ENCODE measurements at places on chromosomes 2 and 18. TPM values are rescaled to one million over a fixed set of nuclear protein-coding genes. Genes with fewer than 3 reads are reported as not detected.

Gene MYCN
- total RNA-seq: not detected

Gene CRYGD
- not detected for total RNA-seq

Gene CNGA3
- total RNA-seq: not detected

Gene EIF2B4
- 52.0 TPM for total RNA-seq

Gene EPB41L5
- total RNA-seq: 2.2 TPM

Gene SP9
- total RNA-seq: not detected

DNA sequence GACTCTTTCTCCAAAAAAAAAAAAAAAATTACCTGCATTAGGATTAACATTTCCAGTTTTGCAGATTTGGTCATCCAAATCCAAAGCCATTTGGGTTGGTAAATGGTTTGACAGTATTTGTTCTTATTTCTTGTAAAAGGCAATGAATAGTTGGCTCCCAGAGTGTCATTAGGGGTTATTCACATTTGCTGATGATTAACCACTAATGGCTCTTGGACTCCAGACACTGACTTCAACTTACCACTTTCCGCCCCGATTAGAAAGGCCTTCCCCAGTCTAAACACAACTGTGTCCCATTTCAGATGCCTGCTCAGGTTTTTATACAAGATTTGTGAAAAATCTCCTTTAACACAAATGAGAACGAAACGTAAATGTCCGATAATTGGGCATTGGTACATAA lies 9.6 kb upstream of the TGIF1 start:
- peaks cover 5% of the 10 kb centered on the region for H3K4me1 ChIP-seq
- no peaks in the 10 kb centered on the region for H3K36me3 ChIP-seq
- H3K27ac ChIP-seq: no peak overlapping the region

- peaks cover 4% of the 10 kb centered on the region for H3K27me3 ChIP-seq
- peaks cover 45% of the 10 kb centered on the region for H3K4me1 ChIP-seq
- H3K27ac ChIP-seq: no peak overlapping the region
Measured at GRCh38 chr2:101311696-101312017, 3.2 kb upstream of the RNF149 start.

DNA sequence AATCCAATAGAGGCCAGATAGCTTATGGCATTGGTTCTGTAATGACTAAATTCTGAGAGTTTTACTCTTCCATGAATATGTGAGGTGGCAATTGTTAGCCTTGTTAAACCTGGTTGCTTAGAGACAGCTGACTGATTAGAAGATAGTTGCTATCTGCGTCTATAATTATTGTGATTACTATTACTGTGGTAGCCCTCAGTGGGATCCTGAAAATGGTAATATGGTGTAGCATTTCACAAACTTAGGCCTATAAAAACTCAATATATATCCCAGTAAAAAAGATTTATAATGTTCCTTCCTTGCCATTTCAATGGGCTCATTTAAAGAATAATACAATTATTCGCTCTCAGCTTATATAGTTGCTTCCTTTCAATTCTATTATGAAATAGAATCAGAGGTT lies 405.8 kb upstream of the CDH2 start:
- no peaks in the 10 kb centered on the region for H3K36me3 ChIP-seq
- DNase-seq: no peak
- H3K4me1 ChIP-seq: no peaks in the 10 kb centered on the region
- no peak overlapping the region for H3K27ac ChIP-seq

GRCh38 chr18:9915291-9916076 lies 1.7 kb downstream of the VAPA start:
- no peaks in the 10 kb centered on the region for H3K27me3 ChIP-seq
- H3K27ac ChIP-seq: peak overlapping the region; percentile 90
- H3K4me3 ChIP-seq: peak overlapping the region; percentile 89
- H3K4me1 ChIP-seq: peaks cover 25% of the 10 kb centered on the region
- no peaks in the 10 kb centered on the region for H3K36me3 ChIP-seq

GRCh38 chr2:190696792-190697398 lies 48.0 kb downstream of the NAB1 start:
- H3K27ac ChIP-seq: no peak overlapping the region
- H3K4me3 ChIP-seq: no peak overlapping the region
- peaks cover 13% of the 10 kb centered on the region for H3K36me3 ChIP-seq
- H3K27me3 ChIP-seq: no peaks in the 10 kb centered on the region

DNA sequence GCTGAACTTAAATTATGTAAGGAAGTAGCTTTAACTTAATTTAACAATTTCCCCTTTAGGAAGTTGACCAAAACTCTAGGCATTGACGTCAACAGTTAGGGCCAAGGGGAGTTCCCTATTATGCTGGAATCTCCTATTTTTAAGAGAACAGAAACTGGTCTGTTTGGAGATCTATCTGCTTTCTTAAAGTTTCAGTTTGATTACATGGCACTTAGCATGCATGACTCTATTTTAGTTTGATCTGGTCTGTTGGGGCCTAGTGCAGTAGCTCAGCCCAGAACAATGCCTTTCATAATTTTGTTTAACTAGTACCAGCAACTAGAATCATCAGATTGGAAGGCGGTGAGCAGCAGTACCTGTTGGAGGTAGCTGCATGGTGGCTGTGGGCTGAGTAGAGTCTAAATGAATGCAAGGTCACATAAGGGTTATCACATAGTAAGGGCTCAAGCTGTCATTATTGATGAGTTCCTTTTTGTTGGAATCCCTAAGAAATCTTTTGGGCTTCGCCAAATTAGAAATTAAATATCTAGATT lies 60.5 kb upstream of the ZNG1B start:
- H3K27me3 ChIP-seq: peaks cover 21% of the 10 kb centered on the region
- no peaks in the 10 kb centered on the region for H3K36me3 ChIP-seq
- H3K4me1 ChIP-seq: peaks cover 11% of the 10 kb centered on the region
- H3K4me3 ChIP-seq: no peak overlapping the region
- H3K27ac ChIP-seq: peak overlapping the region; percentile 57

GRCh38 chr2:74835831-74836674 lies 2.1 kb downstream of the HK2 start:
- peak overlapping the region; percentile 96 for H3K4me3 ChIP-seq
- peaks cover 64% of the 10 kb centered on the region for H3K4me1 ChIP-seq
- peak overlapping the region; percentile 70 for H3K27ac ChIP-seq
- H3K36me3 ChIP-seq: peaks cover 44% of the 10 kb centered on the region
- no peaks in the 10 kb centered on the region for H3K27me3 ChIP-seq
